ENCODE measurements at places on chromosomes 3 and 15. TPM values are rescaled to one million over a fixed set of nuclear protein-coding genes. Genes with fewer than 3 reads are reported as not detected.

The ALS2CL gene
- 6.9 TPM for total RNA-seq

The RPS27L gene
- 171 TPM for total RNA-seq

The IL17RC gene
- 0.23 TPM for total RNA-seq

The BSN gene
- total RNA-seq: 0.03 TPM

The CDC25A gene
- total RNA-seq: 20.1 TPM
